Psoas muscle (tissue), 8 donors: ENCODE measurements at places on chromosomes 6 and 20. TPM values are rescaled to one million over a fixed set of nuclear protein-coding genes. Genes with fewer than 3 reads are reported as not detected.
A peak's percentile ranks its signal among the peaks of the same experiment; 100 is the strongest.

The ZC2HC1B gene
- total RNA-seq = not detected

The FUT9 gene
- not detected for total RNA-seq

The MTRF1L gene
- 20.6 TPM for total RNA-seq

- H3K36me3 ChIP-seq = no peaks in the 10 kb centered on the region
- H3K4me1 ChIP-seq = peaks cover 6% of the 10 kb centered on the region
- H3K4me3 ChIP-seq = no peak overlapping the region
Measured at GRCh38 chr6:149266659-149267058, 50.9 kb upstream of the TAB2 start.

DNA sequence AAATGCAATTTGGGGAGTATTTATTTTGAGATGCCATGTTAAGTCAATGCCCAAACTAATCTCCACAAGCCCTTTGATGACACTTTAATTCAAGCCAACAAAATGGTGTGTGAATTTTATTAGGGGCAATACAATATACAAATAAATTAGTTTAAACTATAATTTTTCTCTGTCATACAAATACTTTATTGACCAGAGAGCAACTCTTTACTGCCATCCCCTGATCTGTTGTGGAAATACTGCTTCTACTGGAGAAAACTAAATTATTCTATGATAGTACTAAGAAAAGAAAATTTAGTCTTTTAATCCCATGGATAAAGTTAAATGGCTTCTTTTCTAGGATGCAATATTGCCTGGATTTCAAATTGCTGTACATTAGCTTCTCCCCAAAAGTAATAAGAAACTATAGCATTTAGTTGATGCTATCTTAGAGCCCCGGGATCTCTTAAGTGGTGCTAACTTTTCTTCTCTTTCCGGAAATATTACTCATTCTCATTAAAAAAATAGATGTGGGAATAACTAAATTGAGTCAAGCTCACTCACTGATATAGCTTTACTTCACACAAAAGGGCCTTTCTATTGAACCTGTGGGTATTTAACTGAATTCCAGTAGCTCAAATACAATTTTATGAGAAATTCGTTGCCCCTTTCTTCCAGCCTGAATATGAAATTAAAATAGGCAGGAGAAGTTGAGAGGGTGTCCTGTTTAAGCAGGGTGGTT, 49.2 kb downstream of the SMPDL3A start:
- no peaks in the 10 kb centered on the region for H3K27me3 ChIP-seq
- no peak overlapping the region for H3K4me3 ChIP-seq
- no peak overlapping the region for H3K27ac ChIP-seq

DNA sequence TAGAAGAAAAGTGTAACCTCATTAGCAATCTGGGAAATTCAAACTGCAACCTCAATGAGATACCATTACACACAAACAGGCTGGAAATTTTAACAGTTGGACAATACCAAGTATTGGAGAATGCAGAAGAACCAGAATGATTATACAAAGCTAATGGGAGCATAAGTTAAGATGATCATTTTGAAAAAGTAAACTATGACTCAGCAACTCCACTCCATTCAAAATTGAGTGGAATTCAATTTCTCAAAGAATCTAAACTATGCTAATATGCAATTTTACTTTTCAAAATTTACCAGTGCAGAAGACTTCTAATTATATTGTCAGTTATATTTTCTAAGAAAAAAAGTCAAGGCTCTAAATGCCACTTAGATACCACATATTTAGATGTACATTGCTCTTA, 17.2 kb downstream of the GPLD1 start:
- no peaks in the 10 kb centered on the region for H3K36me3 ChIP-seq
- H3K27ac ChIP-seq = no peak overlapping the region
- DNase-seq = no peak
- H3K27me3 ChIP-seq = no peaks in the 10 kb centered on the region

GRCh38 chr20:63520504-63520933, at the start of gene PPDPF:
Gene PPDPF (plus strand): TSS chr20:63520765. CDS start chr20:63521309, 544 bp downstream.
- H3K4me1 ChIP-seq = peaks cover 19% of the 10 kb centered on the region
- no peaks in the 10 kb centered on the region for H3K27me3 ChIP-seq
- peak; percentile 91 for DNase-seq
- peaks cover 22% of the 10 kb centered on the region for H3K36me3 ChIP-seq
- peak within 1 kb of the TSS; percentile 87 for H3K27ac ChIP-seq

DNA sequence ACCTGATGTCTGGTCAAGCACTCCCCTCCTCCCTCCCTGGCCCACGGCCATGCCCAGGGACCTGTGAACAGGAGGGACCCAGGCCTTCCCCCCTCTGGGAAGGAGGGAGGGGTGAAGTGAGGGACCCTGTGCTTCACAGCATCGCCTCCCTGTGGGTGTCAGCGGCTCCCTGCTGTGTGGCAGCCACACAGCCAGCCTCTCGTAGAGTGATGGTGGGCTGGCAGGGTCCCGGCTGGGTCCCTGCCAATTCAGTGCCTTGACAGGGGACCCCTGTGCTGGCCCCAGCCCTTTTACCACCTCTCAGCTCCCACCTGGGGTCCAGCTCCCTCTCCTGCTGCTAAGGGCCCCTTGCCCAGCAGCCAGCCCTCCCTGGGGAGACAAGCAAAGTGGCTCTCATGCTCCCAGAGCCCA, 31.3 kb upstream of the GRM4 start:
- DNase-seq = no peak
- peaks cover 5% of the 10 kb centered on the region for H3K27me3 ChIP-seq
- no peak overlapping the region for H3K4me3 ChIP-seq
- H3K36me3 ChIP-seq = no peaks in the 10 kb centered on the region
- no peaks in the 10 kb centered on the region for H3K4me1 ChIP-seq
- no peak overlapping the region for H3K27ac ChIP-seq

GRCh38 chr20:45036044-45036755, 64.7 kb downstream of the KCNS1 start:
- H3K27ac ChIP-seq = no peak overlapping the region
- no peaks in the 10 kb centered on the region for H3K27me3 ChIP-seq
- peaks cover 12% of the 10 kb centered on the region for H3K4me1 ChIP-seq
- no peak for DNase-seq
- no peak overlapping the region for H3K4me3 ChIP-seq

DNA sequence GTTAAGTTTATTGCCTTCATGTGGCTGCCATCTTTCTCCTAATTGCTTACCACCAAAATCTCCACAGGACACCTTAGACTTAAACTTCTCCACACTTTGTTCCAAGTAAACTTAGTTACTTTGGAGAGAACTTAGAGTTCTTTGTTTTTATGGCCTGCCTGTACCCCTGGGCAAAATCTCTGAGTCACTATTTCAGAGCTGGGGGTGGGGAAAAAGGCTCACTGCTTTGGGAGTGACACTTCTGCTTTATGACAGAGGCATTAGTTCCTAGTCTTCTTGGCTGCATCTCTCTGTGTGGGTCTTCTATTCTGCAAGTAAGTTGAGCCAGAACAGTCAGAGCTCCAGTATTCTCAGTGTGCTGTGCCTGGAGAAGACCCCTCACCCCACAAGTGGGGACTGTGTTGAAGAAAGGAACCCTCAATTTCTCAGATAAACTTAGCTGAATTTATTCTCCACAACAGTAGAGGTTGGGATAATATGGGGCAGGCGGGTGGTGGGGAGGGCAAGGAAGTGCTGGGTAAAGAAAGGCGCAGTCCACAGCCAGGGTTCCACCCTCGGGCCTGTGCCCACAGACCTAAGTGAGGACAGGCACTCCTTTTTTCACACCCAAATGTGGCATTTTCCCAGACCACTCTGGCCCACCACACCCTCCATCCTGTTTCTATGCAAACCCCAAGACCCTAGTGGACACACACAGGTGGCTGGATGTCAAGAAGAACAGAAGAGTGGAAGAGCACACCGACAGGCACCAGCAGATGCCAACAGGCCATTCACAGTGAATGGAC, 636.6 kb upstream of the MAN1A1 start:
- no peak overlapping the region for H3K4me3 ChIP-seq
- no peaks in the 10 kb centered on the region for H3K36me3 ChIP-seq
- DNase-seq = no peak
- no peaks in the 10 kb centered on the region for H3K4me1 ChIP-seq
- no peaks in the 10 kb centered on the region for H3K27me3 ChIP-seq

DNA sequence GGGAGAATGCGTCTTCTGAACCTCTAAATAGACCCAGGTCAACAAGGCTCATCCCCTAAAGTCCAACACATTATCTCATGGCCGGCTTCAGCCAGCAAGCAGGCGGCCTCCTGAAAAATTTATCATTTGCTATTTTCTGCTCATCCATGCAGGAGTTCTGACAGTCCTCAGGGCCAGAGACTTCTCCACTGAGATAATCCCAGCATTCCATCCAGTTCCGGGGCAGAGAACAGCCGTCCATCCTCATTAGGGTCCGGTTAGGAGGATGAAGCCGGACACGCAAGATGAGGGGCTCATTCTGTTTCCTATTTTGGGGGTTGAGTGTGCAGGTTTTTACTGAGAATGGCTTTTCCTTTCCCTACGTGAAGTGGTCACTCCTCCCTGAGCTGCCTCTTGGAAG, 258.1 kb downstream of the PREX1 start:
- H3K36me3 ChIP-seq = no peaks in the 10 kb centered on the region
- H3K4me1 ChIP-seq = no peaks in the 10 kb centered on the region
- no peak for DNase-seq
- no peak overlapping the region for H3K27ac ChIP-seq
- no peak overlapping the region for H3K4me3 ChIP-seq

DNA sequence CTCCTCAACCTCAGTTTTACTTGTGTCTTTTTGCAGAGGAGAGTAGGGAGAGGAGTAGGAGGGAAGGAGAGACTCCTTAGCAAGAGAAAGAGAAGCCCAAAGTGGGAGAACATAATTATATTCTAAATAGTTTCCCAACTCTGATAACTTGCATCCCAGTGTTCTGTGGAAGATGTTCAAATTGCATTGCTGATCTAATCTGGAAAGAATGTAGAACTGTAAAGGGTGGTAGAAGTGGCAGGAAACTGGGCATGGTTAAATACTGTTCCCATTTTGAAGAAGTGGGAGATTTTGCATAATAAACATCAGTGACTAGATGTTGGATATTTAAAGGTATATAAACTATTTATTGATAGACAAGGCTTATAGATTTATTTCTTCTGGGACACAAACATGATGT, 42.6 kb upstream of the HMGN3 start:
- H3K27me3 ChIP-seq = peaks cover 2% of the 10 kb centered on the region
- no peaks in the 10 kb centered on the region for H3K36me3 ChIP-seq
- no peak for DNase-seq
- H3K4me3 ChIP-seq = no peak overlapping the region
- H3K27ac ChIP-seq = no peak overlapping the region
- H3K4me1 ChIP-seq = no peaks in the 10 kb centered on the region
